Cardiac fibroblast (primary cell): ENCODE measurements at places on chromosomes 1 and 21.
A peak's percentile ranks its signal among the peaks of the same experiment; 100 is the strongest.

DNA sequence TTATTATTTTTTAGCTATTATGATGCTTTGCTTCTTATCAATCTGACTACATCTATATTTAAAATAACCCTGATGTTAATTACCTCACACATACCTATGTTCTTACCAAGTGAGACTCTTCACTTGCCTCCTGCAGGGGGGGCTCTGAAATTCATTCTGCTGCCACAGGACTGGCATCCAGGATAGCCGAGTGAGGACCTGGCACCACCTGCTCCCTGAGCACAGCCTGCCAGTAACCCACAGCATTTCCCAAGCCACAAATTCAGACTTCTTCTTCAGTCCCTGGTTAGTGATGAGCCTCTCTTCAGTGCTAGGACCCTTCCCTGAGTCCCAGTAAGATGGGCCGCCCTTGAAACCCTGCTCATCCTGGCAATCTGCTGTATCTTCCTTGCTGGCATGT is 296.5 kb upstream of the PLXNA2 start:
- no peak for DNase-seq

DNA sequence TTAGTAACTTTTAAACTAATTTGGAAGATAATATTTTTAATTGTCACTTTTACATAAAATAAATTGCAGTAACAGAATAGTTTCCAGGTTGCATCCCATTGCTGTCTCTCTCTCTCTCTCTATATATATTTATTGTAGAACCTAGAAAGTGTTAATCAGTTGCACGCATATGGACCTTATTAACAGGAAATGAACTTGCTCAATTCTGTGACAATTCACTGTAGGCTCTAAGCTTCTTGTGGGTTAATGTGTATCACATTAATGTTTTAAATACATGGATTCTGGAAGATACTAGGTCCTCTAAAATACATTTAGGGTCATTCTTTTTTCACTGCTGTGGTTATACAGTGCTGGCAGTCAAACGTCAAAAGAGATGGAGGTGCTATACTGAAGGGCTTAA is 33.1 kb downstream of the LRRC71 start:
- no peak for DNase-seq

DNA sequence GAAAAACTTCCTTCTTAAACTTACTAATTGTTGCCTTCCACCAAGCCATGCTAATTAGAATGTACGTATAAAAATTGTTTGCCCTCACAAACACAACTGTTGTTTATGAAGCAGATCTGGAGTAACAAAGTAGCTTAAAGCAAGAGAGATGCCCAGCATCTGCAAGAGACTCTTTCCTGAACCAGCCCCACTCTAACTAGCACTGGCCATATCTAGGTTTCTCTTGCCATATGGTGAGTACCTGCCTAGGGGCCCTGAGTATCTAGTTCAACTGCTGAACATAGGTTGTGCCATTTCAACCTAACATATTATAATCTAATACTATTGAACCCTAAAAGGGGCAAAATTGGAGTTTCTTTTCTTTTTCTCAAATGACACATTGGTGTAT is 883.4 kb upstream of the B3GALT2 start:
- DNase-seq, result no peak

GRCh38 chr1:157119008-157119407 is 19.2 kb downstream of the ETV3 start:
- no peak for DNase-seq

DNA sequence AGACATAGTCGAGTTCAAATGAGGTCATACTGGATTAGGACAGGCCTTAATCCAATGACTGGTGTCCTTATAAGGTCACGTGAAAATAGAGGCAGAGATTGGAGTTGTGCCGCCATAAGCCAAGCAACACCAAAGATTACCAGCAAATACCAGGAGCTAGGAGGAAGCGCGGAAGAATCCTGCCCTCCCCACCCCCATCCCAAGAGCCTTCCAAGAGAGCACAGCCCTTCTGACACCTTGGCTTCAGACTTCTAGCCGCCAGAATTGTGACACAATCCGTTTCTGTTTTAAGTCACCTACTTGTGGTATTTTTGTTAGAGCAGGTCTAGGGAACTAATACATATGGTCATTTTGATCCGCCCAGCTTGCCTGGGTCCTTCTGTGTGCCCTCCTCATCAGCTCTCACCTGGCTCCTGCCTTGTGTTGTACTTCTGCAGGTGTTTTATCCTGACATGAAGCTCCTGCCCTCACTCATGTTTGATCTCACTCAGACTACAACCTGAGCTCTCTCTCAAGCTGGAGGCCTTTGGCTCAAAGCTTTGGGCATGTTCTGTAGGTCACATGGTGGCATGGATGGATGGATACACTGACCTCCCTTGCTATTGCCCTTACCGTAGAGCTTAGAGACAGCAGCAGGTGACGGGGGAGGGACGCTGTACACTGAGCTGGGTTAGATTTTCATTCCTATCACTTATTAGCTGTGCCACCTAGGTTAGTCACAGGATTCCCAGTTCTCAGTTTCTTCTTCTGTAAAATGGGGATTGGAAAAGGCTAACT is 10.7 kb upstream of the NUAK2 start:
- DNase-seq, result no peak

GRCh38 chr1:203871114-203871880 is 9.9 kb downstream of the SNRPE start:
- DNase-seq, result peak; percentile 91

- no peak for DNase-seq
These were observed 114.5 kb downstream of the NUF2 start for GRCh38 chr1:163436140-163436812.

GRCh38 chr1:246278371-246278770 is 228.7 kb downstream of the SMYD3 start:
- no peak for DNase-seq
